Fibroblast of villous mesenchyme (primary cell): ENCODE measurements at places on chromosomes 5 and 9. TPM values are rescaled to one million over a fixed set of nuclear protein-coding genes. Genes with fewer than 3 reads are reported as not detected.

DNA sequence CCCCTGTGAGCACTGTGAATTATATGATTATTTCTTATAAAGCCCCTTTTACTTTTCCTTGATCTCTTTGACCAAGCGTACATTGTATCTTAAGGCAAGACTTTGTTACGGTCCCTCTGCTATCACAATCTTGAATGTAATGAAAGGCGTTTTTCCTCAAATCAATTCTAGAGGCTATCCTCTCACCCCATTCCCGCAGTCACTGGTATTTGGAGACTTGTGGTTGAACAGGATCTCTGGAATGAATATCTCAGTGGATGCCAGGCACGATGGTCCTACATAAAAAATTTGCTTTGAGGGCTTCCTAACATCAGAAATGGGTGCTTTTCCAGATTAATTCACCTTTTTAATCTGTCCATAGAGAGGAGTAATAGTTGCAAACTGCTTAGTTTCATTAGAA lies 151.4 kb upstream of the PAPPA start:
- DNase-seq = no peak

DNA sequence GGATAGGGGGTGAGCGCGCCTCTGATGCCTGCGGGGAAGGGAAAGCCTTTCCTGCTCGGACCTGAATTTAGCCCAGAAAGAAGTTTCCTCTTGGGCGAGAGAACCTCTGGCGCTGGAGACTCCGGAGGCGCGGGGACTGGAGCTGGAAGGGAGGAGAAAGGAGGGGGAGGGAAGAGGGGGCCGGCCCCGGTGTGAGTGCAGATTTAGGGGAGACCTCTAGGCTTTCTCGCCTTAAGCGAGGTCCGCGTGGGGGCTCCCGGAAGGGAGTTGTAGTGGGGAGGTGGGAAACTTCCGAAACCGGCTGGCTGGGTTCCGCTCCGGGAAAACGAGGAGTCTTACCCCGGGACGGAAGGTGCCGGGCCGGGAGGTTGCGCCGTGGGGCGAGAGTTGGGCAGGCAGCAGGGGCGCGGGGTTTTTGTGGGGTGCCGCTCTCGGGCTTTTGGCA lies 1.3 kb downstream of the PCSK5 start:
- peak; percentile 16 for DNase-seq

GRCh38 chr5:123811831-123812230 lies 299.9 kb downstream of the CSNK1G3 start:
- no peak for DNase-seq

Gene TOR1A
- total RNA-seq = 43.8 and 51.4 TPM in 2 replicates

DNA sequence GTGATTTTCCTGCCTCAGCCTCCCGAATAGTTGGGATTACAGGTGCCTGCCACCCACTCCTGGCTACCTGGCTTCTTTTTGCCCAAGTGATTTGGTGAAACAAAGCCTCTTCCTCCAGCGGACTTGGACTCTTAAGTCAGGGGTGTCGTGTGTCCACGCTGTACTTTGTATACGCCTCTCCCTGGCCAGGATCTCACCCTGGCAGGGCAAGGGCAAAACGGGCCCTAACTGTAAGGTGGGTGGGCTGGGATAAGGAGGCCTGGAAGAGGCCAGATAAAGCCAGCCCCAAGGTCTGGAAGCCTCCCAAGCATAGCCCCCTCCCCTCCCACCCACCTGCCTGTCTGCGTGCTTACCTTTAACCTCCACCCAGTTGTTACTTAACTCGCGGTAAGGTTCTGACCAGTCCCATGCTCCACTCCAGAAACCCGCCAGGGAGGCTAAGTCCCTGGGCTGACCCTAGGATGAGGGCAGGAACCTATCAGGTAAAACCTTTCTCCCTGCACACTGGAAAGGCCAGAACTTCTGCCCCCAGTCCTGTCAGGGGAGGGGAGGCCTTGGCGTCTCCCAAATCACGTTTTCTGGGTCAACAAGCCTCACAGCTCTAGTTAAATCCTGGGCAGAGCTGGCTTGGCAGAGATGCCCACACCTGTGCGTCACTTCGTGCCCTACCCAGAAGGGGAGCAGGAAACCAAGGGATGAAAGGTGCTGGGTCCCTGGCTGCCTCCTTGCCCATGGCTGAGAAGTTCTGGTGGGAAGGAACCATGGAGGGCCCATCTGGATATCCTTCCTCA lies 8.4 kb downstream of the CDK9 start:
- no peak for DNase-seq

- DNase-seq = no peak
Measured at GRCh38 chr5:180396926-180397325, 43.8 kb upstream of the GFPT2 start.

Gene PCDHB7
- total RNA-seq = under 0.01 and 0.43 TPM in 2 replicates

DNA sequence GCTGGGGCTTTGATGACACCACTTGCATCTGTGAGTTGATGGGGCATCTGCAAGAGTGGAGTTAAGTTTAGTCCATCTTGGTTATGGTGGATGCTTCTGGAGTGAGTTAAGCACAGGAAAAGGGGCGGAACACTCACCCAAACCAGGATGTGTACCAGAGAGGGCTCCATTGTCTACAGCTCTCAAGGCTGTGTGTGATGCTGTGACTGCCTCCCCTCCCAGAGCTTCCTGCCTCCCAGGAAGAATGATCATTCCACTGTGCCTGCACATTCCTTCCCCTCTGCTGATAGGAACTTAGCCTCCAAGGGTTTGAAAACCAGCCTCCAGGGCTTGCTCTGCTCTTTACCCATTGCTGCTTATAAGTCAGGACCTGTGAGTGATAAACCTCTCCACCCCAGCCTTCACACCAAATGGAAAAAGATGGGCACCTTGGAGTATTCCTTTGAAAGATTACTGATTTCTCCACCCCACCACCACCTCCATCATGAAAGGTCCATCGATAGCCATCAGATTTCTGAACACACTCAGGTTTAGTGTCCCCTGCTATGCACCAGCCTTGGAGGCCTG lies 160.1 kb upstream of the SPRY4 start:
- DNase-seq = no peak

GRCh38 chr5:159819591-159820411 lies 96.5 kb upstream of the ADRA1B start:
- DNase-seq = peak; percentile 66

- DNase-seq = peak; percentile 38
Measured at GRCh38 chr9:26789959-26790358, 102.6 kb downstream of the CAAP1 start.

GRCh38 chr5:142432961-142433360 lies 108.1 kb upstream of the SPRY4 start:
- DNase-seq = no peak

DNA sequence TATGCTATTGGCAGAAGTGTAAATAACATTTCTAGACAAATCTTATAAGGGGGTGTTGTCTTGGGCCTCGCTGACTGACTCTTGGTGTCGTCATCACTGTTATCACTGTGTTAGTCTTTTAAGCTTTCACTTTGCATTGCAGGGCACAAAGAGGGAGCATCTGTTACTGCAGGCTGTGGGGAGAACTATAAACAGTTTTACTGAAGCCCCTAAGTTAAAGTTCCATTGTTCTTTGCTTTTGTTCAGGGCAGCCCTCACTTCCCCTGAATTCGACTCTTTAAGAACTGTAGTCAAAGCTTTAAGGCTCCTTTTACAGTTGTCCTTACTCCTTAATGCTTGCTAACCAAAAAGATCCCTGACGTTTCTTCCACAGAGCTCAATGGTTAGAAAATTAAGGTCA lies 605.0 kb downstream of the RAB3C start:
- peak; percentile 70 for DNase-seq

- DNase-seq = peak; percentile 95
Measured at GRCh38 chr5:135977375-135977928, 22.7 kb upstream of the LECT2 start.

Gene IFNB1
- total RNA-seq = not detected in 2 replicates

- peak; percentile 13 for DNase-seq
Measured at GRCh38 chr5:166602271-166602670, 1689.2 kb upstream of the WWC1 start.

- no peak for DNase-seq
Measured at GRCh38 chr9:122346478-122347347, 24.1 kb upstream of the PTGS1 start.

DNA sequence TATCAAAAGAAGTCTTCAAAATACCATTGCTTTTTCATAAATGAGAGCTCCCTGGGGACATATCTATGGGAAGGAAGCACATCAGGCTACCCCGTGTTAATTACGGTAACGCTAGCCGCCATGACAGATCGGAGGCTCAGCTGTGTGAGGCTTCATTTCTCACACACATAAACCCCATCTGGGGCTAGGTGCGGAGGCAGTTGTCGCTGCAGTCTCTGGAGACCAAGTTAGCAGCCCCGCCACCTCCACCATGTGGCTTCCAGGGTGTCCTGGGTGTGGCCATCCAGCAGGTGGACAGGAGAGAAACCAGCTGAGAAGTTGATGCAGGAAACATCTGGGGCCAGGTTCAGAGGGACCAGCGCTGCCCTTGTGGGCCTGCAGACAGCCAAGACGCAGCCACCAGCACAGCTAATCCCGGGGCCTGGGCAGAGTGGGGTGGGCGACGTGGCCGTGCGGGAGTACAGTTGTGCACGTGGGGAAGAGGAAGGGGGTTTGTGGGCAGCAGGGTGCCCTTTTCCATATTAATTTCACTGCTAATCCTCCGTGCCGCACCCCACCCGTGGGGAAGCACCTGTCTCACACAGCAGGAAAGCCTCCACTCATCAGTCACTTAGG lies 426.5 kb downstream of the IRX1 start:
- no peak for DNase-seq

Gene SCGB3A2
- total RNA-seq = not detected in 2 replicates

Gene ANKRD18B
- total RNA-seq = 0.97 TPM in 1 of 2 replicates, not detected in the other

DNA sequence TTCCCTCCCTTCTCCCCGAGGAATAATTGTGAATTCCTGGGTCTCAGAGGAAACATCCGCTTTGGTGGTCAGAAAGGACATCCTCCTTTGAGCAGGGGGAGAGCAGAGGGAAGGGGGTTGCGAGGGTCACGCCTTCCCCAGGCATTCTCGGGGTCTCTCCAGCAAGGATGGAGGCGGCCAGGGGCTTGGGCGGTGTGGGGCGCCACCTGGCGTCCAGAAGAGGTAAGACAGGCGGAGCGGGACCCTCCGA lies 129.1 kb downstream of the KCNIP1 start:
- no peak for DNase-seq

Gene MCTP1
- 14.7 and 20.9 TPM in 2 replicates for total RNA-seq

DNA sequence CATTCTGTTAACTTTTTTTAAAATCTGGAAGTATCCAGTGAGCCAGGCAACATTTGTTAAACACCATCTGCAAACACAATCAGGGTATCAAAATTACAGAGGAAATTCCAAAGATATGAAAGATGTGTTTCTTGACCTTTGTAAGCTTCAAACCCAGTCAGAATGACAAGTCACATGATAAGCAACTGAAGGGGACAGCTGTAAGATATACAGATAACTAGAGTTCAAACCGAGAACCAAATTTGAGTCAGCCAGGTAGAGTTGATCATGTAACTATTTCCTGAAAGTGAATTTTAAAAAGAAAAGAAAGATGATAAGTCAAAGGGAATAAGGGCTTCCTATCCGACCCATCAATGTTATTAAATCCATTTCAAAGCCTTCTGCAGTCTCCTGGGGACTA lies 196.2 kb downstream of the DEPDC1B start:
- DNase-seq = no peak

DNA sequence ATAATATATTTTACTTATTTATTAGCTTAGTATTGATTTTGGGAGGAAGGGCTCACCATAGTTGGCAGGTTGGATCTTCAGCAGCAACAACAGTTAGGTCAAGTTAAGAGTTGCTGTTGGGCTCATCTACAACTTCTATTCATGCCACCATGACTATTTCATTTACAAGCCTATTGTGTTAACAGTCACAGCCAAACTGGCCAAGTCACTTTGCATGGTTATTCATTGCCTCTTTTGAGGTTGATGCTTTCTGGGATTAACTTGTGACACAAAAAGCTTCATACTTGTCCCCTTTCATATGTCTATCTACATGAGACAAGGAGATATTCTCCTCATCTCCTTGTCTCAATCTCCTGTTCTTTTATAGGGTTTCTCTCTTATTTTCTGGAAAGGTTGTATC lies 98.3 kb downstream of the WDR70 start:
- DNase-seq = no peak

DNA sequence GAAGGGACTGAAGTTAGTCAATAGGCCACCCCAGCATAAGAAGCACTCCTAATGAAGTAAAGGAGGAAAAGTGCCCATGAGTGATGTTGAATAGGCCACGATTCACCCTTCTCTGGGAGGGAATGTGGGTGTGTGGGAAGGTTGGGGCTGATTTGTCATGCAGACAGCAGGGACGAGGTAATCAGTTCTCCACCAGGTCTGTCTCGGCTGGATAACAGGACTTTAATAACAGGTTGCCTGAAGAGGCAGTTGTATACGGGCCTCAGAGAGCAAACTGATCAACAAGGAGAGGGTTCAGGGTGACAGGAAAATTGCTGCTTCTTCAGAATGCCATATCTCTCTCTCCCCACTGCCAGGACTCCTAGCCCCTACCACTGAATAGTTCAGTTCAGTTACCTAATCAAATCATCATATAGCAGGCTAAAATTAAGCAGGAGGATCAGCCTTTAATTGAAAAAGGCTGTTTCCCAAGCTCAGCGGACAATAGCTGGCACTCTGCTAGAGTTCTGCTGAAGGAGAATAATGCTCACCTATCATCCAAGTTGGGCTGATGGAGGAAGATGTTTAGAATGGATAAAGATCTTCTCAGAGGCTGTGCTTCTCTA lies 43.6 kb upstream of the SMIM32 start:
- no peak for DNase-seq

Gene LCN15
- total RNA-seq = not detected in 2 replicates

DNA sequence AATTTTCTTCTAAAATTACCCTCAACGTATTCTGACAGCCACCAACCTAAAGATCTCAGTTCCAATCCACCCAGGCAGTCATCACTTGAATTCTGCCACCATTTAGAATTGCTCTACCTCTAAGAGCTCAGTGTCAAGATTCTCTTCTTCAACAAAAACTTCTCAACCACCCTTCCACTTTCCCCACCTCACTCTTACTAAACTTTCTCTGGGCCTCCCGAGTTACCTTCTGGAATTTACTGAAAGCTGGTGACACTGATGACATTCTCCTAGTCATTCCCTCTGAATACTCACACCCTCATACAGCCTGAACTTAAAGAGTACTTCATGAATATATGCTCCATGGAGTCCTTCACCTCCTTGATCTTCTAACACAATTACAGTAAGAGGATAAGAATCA lies 209.5 kb downstream of the TSSK1B start:
- DNase-seq = no peak

Gene PCSK1
- under 0.01 TPM in 1 of 2 replicates, not detected in the other for total RNA-seq

Gene STK32A
- 0.97 and 2.2 TPM in 2 replicates for total RNA-seq

GRCh38 chr5:126106029-126106428 lies 317.2 kb upstream of the GRAMD2B start:
- peak; percentile 18 for DNase-seq

Gene NADK2
- 21.9 and 36.3 TPM in 2 replicates for total RNA-seq

DNA sequence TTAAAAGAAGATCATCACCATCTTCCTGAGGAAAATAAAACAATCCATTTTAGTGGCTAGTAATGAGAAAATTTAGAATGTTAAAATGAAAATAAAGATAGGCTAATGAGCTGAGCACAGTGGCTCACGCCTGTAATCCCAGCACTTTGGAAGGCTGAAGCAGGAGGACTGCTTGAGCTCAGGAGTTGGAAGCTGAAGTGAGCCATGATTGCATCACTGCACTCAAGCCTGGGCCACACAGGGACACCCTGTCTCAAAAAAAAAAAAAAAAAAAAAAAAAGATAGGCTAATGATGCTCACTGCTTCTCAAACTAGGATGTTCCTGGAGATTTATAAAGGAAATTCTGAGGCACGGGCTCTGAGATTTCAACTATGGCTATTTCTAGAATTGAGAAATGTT lies 50.3 kb downstream of the CPLANE1 start:
- DNase-seq = peak; percentile 60
